Cardiac septum (tissue), 1 donor: ENCODE measurements at places on chromosomes 11 and 22. TPM values are rescaled to one million over a fixed set of nuclear protein-coding genes. Genes with fewer than 3 reads are reported as not detected.

GRCh38 chr11:67006029-67006884 is 16.7 kb upstream of the SYT12 start:
- DNase-seq = no peak

GRCh38 chr11:7032692-7033091 is 12.4 kb downstream of the NLRP14 start:
- DNase-seq = no peak

Gene BUD13
- total RNA-seq = 8.3 TPM

GRCh38 chr22:42725606-42726355 is 5.1 kb upstream of the A4GALT start:
- no peak for DNase-seq

DNA sequence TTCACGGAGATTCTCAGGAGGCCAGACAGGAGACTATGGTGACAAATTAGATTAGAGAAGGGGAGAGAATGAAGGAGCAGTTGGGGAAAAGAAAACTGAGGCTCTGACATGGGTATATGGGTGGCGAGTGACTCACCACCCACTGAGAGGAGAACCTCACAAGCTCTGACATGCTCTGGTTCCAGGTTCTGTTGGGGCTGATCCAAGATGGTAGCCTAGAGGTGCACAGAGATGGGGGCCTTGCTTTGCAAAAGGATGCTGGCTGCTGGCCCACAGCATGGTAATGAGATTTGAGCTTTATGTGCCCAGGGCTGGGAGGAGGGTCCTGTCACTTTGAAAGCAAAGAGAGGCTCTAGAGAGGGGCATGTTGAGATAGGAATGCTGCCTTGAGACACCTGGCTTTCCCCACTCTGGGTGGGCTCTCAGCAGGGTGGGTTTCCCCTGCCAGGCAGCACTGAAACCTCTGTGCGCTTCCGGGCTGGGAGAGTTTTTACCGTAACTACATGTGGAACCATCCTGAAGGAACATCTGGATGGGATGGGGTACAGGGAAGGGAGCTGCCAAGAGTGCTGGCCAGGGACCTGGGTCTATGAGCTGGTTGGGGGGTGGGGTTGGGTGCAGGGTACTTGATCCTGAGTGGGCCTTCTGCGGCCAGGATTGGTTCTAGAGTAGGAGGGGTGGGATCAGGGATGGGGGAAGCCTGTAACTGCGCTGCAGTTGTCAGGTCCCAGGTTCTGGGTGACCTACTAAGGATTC is 1.2 kb upstream of the GRK2 start:
- peak; percentile 47 for DNase-seq

GRCh38 chr11:35036639-35037038 is 102.3 kb upstream of the CD44 start:
- DNase-seq = no peak

DNA sequence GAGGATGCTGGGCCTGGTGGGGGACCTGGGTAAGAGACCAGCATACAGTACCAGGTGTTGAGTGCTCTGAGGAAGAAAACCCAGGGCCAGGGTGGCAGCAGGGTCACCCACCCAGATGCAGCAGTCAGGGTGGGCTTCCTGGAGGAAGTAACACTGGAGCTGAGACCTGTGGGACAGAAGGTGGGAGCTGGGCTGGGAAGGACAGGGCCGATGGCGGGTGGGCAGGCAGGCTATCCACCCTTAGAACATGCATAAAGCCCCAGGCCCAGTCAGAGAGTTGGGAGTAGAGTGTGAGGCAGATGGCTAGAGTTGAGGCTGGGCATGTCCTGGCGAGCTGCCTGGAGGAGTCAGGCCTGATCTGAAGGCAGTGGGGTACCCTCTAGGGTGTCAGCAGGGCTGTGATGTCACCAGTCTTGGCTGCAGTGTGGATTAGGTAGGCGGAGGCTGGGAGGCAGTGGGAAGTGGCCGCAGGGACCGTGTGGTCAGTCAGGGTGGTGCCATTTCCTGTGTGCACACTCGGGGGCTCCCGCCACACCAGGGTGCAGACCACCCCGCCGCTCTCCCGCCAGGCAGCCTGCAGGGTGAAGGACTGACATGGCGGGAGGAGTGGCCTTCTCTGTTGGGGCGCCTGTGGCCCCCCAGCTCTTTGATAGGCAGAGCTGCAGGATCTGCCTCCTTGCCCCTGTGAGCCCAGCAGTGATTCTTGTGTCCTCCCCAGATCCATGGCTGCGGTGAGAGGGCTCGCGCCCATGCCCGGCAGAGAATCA is 35.3 kb downstream of the IGHMBP2 start:
- no peak for DNase-seq

Gene VSTM5
- 0.22 TPM for total RNA-seq

DNA sequence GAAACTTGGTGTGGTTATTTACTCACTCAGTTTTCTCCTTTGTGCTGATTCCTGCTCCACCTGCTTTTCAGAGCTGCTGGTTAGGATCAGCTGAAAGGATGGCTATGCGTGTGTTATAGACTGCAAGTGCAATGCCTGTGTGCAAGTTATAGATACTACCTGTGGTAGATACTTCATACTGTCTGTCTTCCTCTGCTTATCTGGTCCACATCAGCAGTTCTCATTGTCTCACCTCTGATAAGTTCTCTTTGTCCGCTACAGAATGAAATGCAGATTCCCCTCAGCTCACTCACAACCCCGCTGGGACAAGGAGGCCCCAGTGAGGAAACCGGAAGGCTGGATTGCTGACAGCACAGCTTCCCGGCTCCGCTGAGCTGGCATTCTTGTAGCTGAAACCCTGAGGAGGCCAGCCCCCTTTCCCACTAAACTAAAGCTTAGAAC is 37.5 kb upstream of the LYVE1 start:
- DNase-seq = peak; percentile 92

DNA sequence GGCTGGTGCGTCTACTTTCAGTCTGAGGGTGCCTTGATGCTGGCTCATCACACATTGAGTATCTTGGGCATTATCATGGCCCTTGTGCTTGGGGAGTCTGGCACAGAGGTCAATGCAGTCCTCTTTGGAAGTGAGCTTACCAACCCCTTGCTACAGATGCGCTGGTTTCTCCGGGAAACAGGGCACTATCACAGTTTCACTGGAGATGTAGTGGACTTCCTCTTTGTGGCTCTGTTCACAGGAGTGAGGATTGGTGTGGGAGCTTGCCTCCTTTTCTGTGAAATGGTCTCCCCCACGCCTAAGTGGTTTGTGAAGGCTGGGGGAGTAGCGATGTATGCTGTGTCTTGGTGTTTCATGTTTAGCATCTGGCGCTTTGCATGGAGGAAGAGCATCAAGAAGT is 4.9 kb downstream of the TLCD5 start:
- DNase-seq = no peak

- DNase-seq = no peak
Measured at GRCh38 chr11:82871646-82872045, 28.6 kb downstream of the PRCP start.

Gene PTPRCAP
- total RNA-seq = 0.40 TPM

GRCh38 chr11:93500759-93501158 is 42.4 kb downstream of the SMCO4 start:
- no peak for DNase-seq

DNA sequence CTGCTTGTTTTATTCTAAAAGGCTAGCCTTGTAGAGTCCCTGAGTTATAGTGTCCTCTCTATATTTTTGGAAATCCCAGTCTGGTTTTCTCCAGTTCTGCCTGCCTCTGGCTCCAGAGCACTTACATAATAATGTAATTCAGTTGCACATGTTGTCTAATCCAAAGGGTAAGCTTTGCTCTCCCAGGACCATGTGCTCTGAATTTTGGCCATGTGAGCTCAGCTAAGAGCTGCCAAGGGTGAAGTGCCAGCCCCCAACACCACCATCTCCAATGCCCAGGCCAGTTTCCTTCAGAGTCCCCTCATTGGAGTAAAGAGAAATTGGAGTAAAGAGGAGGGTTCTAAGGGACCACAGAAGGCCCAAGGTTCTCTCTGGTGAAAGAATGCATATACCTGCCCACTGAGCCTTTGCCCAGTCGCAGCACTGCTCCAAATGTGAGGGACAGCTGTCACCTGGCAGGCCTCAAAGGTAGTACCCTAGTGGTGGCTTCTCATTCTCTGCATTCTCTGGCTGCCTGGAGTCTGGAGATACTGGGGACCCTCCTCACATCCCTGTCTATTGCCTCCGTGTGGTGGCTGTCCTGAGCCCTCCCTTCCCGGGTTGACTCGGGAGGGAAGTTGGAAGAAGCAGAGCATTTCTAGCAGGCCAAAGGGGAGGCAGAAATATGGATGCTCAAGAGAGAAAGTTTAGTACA is 4.9 kb downstream of the CRY2 start:
- DNase-seq = no peak

Gene PRODH
- 3.0 TPM for total RNA-seq

DNA sequence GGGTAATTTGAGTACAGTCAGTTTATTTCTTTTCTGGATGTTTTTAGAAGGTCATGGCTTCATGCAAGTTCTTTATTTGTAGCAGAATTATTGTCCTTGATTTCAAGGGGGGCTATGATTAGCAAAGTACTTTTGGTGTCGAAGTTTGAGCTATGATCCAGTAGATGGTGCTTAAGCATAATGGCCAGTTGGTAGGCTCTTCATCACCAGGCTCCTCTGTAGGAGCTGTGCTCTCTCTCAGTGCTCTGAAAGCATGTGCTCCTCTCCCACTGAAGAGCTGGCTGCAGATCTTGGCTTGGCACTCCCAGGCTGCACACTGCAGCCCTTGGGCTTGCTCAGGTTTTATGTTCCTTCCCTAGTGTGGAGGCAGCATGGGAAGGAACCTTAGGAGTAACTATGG is 852.7 kb downstream of the LUZP2 start:
- DNase-seq = no peak

DNA sequence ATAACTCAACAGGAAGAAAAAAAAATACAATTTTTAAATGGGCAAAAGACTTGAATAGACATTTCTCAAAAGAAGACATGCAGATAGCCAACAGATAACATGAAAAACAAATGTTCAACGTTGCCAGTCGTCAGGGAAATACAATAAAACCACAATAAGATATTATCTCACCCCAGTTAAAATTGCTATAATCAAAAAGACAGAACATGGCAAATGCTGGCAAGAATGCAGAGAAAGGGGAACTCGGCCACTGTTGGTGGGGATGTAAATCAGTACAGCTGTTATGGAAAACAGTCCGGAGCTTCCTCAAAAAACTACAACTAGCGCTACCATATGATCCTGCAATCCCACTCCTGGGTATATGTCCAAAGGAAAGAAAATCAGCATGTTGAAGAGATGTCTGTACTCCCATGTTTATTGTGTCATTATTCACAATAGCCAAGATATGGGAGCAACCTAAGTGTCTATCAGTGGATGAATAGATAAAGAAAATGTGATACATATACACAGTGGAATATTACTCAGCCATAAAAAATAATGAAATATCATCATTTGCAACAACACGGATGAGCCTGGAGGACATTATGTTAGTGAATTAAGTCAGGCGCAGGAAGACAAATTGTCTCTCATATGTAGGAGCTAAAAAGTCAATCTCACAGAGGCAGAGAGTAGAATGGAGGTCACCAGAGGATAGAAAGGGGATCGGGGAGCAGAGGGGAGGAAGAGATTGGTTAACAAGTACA is 12.2 kb upstream of the CYTH4 start:
- DNase-seq = no peak

Gene POTEH
- total RNA-seq = not detected

DNA sequence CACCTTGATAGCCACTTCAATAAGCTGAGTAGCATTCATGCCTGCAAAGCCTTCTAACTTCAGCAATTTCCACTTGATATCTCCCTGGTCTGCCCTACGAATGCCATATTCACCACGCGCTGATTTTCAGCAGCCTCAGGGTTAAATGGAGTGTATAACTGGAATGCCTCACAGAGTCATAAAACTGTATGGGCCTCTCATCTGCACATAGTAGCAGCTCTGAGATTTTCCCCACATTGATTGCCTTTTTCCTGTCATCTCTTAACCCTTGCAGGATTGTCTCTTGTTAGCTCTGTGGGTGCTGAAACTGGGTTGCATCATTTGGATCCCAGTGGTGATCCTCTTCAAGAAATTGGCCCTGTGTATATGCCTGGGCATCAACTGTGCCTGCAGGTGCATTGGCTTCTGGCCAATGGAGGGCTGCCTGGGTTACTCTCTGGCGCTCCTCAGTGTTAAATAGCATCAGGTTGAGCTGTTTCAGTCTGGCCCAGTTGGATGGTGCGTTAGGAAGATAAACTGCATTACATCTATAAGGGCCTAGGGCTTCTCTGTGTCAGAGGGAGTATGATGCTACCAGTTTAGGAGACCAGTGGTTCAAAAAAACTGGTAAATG is 17.4 kb upstream of the GLYATL1 start:
- DNase-seq = no peak

- no peak for DNase-seq
Measured at GRCh38 chr11:44595006-44595405, 29.5 kb downstream of the CD82 start.

DNA sequence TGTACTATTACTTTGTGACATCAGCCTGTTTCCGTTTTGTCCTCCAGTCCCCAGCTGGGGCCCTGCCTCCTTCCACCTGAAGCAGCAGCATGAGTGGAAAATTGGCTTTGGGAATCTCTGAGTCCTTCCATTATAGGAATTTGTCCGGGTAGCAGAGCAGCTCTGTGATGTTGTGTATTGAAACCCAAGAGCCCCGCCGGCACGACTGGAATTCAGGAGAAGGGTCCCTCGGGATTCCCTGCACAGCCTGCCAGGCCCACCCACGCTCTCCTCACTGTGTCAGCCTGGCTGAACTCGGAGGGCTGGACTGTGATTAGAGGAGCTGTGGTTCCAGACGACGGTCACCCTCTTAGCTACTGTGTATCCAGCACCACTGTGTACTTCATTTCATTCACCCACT is 18.8 kb upstream of the TSPAN18 start:
- no peak for DNase-seq
